ENCODE measurements at places on chromosomes 4 and X.

GRCh38 chr4:148962539-148963290 is 520.5 kb upstream of the NR3C2 start:
- no peak for DNase-seq

DNA sequence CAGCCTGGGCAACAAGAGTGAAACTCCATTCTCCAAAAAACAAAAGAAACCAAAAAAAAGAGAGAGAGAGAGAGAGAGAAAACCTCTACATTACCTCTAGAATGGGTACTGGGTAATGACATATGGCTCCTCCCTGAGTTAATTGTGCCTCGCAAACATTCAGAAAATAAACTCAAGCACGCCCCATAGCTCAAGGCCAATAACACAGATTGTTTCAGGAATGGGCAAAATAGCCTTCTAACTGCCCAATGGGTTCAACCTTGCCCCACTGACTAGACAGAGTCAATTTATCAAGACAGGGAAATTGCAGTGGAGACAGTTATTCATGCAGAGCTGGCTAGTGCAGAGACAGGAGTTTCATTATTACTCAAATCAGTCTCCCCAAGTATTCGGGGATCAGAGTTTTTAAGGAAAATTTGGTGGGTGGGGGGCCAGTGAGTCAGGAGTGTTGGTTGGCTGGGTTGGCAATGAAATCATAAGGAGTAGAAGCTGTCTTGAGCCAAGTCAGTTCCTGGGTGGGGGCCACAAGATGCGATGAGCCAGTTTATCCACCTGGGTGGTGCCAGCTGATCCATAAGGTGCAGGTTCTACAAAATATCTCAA is 25.1 kb downstream of the NIPAL1 start:
- DNase-seq: no peak

DNA sequence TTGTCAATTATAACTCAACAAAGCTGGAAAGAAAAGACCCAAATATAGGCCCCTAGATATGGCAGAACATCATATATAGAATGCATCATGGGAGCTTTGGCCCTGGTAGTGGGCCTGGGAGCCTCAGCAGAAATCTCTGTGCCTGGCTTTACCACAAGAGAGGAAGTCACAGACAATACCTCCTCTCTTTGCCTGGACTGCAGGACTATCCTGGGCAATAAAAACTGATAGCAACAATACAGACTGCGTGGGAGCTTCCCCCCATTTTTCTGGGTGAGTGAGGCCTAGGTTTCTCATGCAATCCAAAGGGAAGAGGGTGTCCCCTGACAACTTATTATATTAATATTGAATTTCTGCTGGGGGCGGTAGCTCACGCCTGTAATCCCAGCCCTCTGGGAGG is 64.0 kb upstream of the NFKB1 start:
- no peak for DNase-seq

GRCh38 chr4:4575284-4576211 is 33.7 kb upstream of the STX18 start:
- peak; percentile 76 for DNase-seq

GRCh38 chr4:75821966-75822365 is 80.3 kb downstream of the PPEF2 start:
- no peak for DNase-seq

DNA sequence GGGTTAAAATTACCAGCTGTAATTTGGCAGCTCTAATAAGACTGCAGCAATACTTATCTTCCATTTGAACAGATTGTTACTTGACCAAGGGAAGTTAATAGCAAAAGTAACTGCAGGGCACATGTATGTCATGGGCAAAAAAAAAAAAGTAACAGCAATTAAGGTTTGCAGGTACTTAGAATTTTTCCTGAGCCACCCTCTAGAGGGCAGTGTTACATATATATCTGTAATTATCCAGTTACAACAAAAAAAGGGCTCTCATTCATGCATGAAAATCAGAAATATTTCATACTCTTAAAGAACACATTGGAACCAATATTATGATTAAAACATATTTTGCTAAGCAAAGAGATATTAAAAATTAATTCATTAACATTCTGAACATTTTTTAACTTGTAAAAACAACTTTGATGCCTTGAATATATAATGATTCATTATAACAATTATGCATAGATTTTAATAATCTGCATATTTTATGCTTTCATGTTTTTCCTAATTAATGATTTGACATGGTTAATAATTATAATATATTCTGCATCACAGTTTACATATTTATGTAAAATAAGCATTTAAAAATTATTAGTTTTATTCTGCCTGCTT is 25.1 kb downstream of the XIAP start:
- DNase-seq: peak; percentile 74

GRCh38 chr4:103018391-103019307 is 856 bp downstream of the SLC9B1 start:
- DNase-seq: peak; percentile 20

GRCh38 chr4:1727117-1728031 is 6.1 kb downstream of the TACC3 start:
- DNase-seq: peak; percentile 46

DNA sequence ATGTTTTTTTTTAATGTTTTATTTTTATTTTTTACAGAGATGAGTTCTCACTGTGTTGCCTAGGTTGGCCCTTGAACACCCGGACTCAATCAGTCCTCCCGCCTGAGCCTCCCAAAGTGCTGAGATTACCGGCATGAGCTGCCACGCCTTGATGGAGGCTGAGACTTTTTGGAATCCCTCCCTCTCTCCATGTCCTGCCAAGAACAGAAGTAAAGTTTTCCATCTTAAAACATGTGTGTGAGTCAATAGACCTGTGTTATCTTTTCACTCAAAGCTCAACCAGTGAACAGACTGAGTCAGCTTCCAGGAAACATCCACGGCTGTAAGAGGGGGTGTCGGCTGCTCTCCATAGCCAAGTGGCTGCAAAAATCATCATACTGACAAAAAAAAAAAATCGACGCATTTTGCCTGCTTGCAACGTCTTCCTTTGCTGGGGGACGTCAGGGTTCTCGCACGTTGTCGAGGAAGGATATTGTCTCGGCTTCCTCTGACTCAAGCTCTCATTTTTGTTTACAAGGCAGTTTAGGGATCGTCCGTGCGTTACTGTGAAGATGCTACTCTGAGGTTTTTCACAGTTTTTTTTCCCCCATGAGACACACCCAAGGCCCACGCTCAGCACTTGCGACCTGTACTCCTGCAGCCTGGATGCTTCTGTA is 10.0 kb upstream of the ASMTL start:
- peak; percentile 89 for DNase-seq

DNA sequence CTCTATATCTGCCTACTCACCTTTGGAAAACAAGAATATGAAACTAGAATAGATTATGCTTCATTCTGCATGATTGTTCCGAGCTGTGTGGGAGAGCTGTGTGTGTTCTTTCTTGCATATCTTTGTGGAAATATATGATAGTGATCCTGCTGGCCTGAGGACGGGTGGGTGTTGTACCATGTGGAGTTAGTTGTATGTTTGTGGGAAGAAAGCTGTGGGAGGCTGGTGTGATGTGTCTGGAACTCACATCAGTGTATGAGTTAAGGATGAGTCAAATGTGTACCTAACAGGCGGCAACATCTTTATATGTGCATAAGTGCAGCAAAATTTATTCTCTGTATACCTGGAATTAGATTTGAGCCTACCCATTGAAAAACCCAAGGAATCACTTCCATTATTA is 208.1 kb upstream of the ADGRL3 start:
- DNase-seq: no peak

DNA sequence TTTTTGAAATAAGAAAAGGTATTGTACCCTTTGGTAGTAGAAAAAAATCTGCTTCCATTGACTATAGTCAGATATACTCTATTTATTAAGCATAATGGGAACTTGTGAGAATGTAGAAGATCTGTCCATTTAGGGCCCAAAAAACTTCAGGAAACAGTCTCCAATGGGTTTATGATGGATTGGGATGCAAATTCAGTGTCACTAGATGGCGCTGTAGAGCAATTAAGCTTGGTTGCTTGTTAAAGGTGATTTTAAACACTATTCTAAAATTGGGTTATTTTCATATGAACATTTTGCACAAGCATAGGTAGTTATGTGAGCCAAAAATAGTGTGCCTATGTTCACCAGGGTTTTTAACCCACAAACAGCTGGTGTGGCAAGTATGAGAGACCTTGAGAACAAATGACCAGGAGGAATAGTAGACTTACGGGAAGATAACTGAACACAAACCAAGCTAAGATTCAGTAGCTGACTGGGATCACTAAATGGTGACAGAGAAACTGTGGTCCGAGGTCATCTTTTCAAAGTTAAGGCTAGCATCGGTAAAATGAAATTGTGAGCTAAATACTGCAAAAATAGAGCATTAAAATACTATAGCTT is 80.3 kb upstream of the LSM6 start:
- DNase-seq: peak; percentile 7

DNA sequence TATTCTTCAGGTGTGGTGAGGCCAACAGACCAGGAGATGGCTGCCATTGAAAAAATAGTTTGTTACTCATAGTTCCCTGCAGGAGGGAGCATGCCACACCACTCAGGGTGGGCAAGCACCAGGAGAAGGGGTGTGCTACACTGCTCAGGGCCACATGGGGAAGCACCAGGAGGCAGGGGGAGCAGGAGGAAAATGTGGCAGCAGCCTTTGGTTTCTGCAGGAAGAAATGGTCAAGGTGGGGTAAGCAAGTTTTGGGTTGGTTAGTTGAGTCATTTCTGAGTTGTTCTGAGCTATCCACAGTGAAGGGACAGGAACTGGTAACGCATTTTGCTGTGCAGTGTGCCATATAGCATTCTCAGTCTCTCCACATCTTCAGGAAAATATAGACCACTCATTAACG is 23.8 kb downstream of the FGFBP1 start:
- DNase-seq: no peak

DNA sequence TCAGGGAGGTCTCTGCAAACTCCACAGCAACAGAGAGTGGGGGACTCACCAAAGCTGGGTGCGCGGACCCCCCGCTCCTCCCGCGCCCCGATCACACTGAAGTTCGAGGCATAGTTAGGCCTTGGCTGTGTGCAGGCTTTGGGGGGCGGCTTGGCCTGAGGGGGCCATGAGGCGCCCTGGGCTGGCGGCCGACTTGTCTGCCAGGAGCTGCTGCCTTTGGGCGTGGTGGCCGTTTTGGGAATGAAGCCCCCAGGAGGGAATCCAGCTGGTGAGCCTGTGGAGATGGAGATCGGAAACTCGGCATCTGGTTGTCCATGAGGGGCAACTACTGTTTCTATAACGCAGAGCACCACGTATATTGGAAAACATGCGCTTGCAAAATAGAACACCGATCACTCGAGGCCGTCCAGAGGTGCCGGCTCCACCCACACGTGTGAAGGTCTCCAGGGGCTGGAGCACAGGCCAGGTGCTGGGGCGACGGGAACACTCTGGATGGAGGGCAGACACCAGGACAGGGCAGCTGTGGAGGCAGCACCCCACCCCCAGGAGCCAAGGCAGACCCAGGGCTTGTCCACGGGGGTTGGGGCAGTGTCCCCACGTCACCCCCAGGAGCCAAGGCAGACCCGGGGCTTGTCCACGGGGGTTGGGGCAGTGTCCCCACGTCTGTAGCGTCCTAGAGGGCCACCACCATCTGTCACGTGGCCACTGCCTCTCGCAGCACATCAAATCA is 25.9 kb upstream of the CPLX1 start:
- no peak for DNase-seq

DNA sequence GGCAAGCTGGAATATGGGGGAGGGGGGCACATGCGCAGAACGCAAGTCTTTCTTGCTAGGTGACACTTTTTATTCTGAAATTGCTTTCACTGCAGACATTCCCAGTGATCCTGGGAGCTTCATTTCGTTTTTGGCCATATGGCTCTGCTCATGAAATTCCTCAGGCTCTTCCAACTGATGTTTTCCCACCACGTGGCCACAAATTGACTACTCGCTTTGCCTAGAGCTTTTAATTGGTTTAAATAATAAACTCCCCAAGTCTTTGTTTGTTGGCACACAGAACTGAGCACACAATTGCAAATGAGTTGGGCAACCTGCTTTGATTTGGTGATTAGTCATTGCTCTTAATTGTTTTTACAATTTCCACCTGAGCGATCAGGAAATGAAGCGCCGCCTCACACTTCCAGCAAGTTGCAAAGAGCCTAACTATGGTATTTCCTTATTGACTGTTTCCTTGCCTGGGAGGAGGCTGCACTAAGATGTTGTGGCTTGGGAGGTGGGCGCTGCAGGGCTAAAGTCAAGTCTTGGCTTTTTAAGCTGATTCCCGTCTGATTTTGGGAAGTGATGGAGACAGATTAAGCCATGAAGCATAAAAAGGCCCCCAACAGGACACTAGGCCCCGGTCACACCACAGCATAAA is 282.5 kb downstream of the ZIC3 start:
- DNase-seq: no peak

GRCh38 chrX:63932006-63932405 is 147.0 kb upstream of the ARHGEF9 start:
- no peak for DNase-seq

GRCh38 chrX:154378799-154379568 is at the start of gene EMD:
Gene EMD, plus strand, starts transcription at chrX:154379295. Its CDS starts 190 bp downstream, at chrX:154379485.
- DNase-seq: peak; percentile 99

All from CD4-positive, alpha-beta T cell treated with Interferon alpha-2 for 1 hour (primary cell).